Stimulated activated memory B cell treated with anti-CD40 and anti-IgM and Interleukin-4, amounts not matched to agents 10 μg/mL and 1 μg/mL and 100 μg/mL, for 72 hours (primary cell): ENCODE measurements at places on chromosomes 11 and 22.

DNA sequence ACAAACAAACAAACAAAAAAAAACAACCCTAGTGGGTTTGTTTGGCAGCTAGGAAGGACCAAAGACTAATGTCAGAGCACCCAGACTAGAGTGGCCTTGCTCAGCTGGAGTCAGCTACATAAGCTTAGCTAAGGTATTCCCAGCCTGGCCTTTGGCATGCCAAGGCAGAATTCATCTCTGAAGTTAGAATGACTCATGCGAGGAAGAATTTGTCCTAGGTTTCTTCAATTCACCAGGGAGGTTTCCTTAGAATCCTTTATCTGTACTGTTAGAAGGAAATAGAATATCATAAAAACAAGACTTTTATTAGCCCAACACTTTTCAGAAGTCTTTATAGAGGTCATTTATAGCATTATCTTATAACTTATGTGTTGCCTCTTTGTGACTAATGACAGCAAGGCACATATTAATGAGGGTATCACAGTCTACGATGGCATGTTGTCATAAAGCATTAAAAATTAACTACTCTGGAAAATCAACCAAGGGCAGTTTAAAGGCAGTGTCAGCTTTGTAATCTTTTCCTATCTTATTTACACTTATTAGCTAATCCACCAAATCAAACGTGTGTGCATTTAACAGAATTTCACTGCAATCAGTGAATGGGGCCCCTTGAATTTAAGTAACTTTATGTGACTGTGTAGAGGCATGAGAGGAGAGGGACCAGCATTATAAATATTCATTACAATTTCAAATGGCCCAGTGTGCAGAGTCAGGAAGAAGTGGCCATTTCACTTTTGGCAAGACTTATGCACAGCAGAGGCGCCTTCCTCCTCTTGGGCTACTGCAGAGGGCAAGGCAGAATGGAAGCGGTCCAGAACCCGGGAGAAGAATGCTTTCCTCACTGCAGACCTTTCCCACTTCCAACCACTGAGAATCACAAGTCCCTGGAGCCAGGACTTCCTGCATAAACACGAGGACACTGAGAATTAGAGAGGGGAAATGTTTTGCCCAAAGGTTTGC, 36.3 kb downstream of the SLC5A1 start:
- no peak for ATAC-seq

- no peak for ATAC-seq
Measured at GRCh38 chr11:102802341-102802740, 4.4 kb upstream of the MMP1 start.

DNA sequence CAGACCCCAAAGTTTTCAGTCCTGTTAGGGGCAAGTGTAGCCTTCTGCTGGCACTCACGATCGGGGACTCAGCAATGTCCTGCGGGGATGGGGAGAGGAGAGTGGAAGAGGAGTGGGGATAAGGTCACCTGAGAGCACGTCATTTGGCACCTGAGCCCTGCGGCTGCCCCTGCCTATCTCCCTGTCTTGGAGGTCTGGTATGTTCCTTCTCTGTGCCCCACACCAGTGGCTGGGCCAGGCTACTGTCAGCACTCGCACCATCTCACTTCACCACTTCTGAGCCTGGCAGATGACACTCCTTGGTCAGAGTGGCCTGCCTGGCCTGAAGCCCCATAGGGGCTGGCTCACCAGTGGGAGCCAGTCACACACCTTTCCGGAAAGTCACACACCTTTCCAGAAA, 20.1 kb upstream of the CHADL start:
- no peak for ATAC-seq

DNA sequence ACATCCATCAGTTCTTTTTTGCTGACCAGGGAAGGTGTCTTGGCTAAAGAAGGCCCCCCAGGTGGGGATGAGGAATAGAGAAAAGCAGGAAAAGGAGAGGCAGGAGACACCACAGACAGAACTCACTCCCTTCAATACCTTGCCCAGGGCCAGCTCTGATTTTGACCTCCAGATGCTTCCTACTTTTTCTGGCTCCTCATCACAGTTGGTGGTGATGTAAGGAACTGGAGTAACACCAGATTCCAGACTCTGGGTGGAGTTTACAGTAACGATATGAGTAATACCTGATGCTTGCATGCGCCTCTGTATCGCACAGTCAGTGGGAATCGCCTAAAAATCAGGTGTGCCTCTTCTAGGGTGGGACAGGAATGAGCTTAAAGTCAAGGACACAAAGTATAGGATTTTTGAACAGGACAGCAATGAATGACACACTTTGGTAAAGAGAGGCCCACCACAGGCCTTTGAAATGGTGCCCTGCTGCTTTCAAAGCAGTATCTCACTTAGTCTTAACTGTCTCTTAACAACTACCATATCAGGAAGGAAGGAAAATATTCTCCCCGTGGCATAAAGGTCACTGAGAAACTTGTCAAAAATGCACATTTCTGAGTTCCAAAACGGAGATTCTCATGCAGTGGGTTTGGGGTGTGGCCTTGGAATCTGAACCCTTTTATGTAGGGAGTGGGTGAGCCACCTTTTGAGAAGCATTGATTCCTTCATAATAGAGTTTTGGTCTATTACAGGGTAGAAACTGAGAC, 140.8 kb downstream of the SNX19 start:
- no peak for ATAC-seq

GRCh38 chr11:29256580-29256979, 760.2 kb downstream of the KCNA4 start:
- no peak for ATAC-seq

- no peak for ATAC-seq
Measured at GRCh38 chr11:23179609-23180008, 319.3 kb upstream of the CCDC179 start.

- no peak for ATAC-seq
Measured at GRCh38 chr11:26971961-26972360, 22.0 kb upstream of the FIBIN start.

DNA sequence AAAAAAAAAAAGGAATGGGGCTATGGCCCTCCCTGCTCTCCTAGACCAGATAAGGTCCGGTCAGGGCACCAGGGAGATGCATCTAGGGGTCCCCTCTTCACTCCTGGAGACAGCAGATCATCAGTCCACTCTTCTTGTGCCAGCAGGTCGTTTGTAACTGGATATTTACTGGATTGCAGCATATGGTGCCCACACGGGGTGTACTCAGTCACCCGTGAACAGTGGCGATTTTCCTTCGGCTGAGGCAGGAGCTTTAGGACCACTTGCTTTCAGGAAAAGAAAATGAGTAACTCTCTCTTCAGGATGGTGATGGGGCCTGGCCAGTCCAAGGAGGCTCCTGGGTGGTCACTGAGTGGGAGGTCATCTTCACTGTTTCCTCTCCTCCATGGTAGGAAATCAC, 38.3 kb upstream of the RAB1B start:
- ATAC-seq = no peak

DNA sequence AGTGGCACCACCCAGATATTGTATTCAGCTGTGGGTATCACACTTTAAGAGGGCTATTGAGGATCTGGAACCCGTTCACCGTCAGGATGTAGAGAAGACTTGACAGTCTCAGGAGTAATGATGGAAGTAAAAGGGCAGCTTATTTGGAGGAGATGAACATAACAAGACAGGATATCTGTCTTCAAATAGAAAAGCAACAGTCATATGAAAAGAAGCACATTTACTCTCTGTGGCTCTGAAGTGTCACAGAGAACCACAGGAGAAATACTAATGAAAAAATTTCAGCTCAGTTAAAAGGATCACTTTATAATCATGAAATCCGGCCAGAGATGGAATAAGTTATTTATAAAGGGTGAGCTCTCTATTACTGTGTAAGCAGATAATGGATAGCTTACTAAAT, 200.8 kb downstream of the FAM76B start:
- ATAC-seq = no peak

DNA sequence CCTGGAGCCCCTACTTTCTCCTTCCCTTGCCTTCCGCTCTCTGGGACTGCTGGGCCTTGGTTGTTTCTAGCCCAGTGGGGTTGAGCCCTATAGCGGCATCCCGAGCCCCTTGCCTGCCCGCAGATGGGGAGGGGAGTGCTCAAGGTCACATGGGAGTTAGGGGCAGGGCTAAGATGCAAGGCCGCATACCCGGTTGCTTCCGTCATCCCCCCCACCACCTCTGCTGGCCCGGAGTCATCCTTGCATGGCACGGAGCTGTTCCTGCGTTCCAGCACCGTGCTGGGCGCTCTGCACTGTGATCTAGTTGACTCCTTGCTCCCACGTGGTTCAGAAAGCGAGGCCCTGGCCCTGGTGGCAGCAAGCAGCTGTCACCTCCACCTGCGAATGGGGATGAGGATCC, 18.0 kb downstream of the FLRT1 start:
- ATAC-seq = no peak

- ATAC-seq = peak; percentile 13
Measured at GRCh38 chr11:67310246-67311050, 7.1 kb downstream of the SSH3 start.

DNA sequence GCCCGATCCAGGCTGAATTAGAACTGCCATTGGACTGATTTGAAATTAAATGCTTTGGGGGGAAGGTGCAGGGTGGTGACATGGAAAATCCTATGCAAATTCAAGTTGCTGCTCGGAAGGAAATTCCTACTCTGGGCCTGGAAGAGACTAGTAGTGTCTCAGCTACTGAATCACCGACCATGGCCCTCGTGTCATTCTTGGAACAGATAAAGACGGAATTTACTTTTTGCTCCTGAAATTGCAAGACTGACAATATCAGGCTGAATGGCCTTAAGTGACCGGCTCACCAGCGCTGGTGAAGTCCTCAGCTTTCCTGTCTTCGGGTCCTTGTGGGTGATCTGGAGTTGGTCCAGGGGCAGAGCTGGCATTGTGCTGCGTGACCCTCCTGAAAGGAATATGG, 6.1 kb downstream of the ASCC2 start:
- no peak for ATAC-seq

- ATAC-seq = no peak
Measured at GRCh38 chr11:3201677-3202181, 16.9 kb downstream of the MRGPRG start.

- no peak for ATAC-seq
Measured at GRCh38 chr22:39617342-39617741, 46.8 kb downstream of the CACNA1I start.

GRCh38 chr11:5705688-5706087, 16.1 kb downstream of the TRIM22 start:
- no peak for ATAC-seq

DNA sequence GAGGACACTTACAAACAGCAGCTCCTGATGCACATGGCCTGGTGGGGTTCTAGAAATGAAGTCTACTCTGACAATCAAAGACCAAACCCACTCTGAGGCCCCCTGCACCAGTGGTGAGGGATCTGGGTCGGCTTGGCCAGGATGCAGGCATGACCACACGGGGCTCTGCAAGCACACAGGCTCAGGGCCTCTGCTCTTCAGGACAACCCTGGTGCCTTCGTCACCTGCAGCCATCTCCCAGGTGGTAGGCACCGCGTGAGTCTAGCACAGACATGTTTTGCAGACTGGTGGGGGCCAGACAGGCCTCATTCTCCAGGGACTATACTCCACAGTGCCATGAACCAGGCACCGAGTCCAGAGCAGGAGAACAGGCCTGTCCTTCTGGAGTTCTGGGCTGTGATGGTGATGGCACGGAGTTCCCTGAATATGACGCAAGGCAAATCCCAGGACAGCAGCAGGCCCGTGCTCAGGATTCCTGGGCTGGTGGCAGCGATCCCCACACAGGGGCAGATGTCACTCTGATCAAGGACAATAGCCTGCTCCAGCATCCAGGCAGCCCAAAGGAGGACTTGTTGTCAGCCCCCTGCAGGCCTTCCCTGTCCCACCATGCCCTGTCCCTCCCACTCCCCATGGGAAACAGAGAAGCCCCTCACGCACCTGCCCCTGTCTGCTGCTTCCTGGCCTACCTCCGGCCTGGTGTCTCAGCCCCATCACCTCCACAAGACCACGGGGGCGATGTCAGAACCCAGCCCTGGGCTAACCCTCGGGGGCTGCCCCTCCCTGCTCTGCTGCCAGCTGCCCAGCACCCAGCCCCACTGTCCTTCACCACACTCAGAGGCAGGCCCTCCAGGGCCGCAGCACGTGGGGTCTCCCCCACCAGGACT, 36.1 kb downstream of the GNB1L start:
- no peak for ATAC-seq

- ATAC-seq = no peak
Measured at GRCh38 chr11:107222916-107223460, 204.7 kb upstream of the GUCY1A2 start.

- no peak for ATAC-seq
Measured at GRCh38 chr11:24422376-24422775, 74.5 kb upstream of the LUZP2 start.

- ATAC-seq = peak; percentile 38
Measured at GRCh38 chr11:61828629-61829407, 718 bp downstream of the FADS2 start.

- ATAC-seq = no peak
Measured at GRCh38 chr11:2180789-2181370, 9.3 kb upstream of the TH start.

DNA sequence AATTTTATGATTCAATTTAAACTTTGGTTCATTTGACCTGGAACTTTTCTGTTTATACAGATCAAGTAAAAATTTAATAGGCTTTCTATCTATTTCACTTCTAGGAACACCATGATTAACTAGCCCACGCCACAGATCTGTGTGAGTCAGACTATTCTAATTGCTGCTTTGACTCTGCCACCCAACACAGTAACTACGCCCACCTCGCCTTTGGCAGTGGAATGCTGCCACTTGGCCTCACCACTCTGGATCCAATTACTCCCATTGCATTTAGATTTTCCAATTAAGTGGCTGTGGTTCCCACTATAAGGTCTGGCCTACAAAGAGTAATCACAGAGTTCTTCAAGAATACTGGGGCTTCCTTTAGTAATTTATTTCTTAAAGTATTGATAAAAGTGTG, 46.6 kb upstream of the LIN7C start:
- no peak for ATAC-seq

DNA sequence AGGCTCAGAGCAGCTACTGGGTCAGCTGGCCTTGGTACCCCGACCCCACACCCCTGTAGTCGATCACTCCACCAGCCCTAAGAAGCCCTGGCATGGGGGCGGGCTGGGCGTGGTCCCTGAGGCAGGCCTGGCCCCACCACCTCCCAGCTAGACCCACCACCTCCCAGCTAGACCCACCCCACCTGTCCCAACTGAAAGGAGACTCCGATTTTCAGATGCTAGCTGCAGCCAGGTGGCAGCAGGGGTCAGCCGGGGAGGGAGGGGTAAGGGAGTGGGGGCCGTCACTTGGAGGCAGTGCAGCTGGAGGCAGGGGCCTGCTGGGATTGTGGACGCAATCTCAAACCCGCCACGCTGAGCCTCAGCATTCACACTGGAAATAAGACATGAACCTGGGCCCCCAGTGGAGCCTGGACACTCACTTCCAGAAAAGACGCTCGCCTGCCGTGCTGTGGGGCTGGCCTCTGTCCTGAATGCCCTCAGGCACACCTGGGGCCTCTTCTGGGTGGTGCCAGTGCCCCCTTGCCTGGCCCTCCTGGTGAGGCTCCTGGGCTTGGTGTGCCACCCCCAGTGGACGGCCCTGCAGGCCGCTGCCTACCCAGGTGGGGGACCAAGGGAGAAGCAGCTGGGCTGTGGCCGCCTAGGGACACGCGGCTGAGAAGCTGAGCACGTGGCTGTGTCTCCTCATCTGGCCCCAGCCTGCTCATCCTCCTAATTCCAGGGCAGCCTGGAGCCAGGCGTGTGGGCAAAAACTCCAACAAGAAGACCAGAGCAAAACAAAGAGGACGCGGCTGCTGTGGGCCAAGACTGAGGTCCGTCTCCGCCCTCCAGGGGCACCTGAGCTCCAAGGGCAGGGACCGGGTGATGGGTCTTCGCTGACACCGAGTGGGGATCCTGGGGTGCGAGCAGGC, 26.7 kb downstream of the OSBPL5 start:
- no peak for ATAC-seq
